ENCODE measurements at places on chromosomes 6 and 20.
A peak's percentile ranks its signal among the peaks of the same experiment; 100 is the strongest.

DNA sequence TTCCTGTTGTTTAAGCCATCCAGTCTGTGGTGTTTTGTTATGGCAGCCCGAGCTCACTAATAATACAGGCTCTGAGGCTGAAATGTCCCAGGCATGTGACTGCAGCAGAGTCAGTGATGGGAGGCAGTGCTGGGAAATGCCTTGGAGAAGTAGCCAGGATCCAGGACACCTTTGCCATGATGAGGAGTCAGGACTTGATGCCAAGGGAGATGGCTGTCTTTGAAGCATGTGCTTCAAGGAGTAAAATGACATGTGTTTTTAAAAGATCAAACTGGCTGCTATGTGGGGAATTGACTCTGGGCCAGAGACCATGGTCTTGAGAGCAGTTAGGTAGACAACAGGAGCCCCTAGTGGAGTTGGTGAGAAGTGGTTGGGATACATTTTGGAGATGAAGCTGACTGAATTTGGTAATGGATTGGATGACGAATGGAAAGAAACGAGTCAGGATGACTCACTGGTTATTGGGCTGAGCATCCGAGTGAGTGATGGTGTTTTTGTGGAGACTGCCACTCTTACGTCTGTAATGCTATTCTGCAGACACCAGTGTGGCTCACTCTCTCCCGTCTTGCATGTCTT lies 322.2 kb downstream of the PLCB1 start:
- peak; percentile 21 for DNase-seq

GRCh38 chr6:15363523-15364400 lies 117.9 kb downstream of the JARID2 start:
- no peak for DNase-seq

- peak; percentile 26 for DNase-seq
Observed at GRCh38 chr6:39086294-39086693, 28.7 kb downstream of the SAYSD1 start.

GRCh38 chr20:16299897-16300296 lies 273.4 kb downstream of the KIF16B start:
- DNase-seq = no peak

- no peak for DNase-seq
Observed at GRCh38 chr20:49508435-49509199, 26.1 kb upstream of the KCNB1 start.

- no peak for DNase-seq
Observed at GRCh38 chr6:42527204-42527603, 36.6 kb upstream of the UBR2 start.

DNA sequence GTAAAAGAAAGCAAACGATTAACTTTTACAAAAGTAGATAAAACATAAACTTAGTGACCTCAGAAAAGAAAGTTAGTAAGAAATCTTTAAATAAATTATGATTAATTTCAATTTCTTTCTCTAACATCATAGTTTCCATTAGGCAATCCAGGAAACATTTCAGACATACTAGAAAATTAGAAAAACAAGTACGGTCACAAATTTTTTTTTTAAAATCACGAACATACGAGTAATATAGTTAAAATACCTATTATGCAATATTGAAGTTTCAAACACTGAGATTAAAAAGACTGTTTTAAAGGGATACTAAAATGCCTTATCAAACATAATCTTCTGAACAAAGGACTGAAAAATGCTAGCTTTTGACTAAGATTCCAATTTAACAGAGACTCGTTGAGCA lies 26.2 kb downstream of the NOL7 start:
- DNase-seq = no peak

GRCh38 chr6:14656078-14656521 lies 538.5 kb downstream of the CD83 start:
- no peak for DNase-seq

DNA sequence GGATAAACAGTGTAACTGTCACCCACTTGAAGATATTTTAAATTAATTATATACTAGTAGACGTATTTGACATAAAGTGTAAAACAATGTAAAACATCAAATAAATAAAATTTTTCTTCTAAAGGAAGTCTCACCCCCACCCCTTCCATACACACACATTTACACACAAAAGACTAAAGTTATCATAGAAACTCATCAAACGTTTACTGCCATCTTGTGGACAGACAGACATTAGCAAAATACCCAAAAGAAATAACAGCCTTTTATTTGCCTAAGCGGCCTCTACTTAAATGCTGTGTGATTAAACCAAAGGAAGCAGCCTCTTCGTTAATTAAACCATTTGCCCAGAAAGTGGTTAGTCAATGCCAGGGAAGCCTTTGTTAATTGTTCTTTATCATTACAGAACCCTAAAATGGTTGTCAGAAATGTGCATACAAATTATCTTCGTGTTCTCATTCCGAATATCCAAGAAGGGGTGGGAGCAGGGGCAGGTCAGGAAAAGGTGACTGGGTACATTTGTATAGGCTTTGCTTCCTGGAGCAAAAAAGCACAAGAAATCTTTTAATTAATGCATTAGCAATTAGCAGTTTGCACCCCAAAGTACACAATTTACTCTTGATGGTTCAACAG lies 176.2 kb upstream of the SASH1 start:
- no peak for DNase-seq

DNA sequence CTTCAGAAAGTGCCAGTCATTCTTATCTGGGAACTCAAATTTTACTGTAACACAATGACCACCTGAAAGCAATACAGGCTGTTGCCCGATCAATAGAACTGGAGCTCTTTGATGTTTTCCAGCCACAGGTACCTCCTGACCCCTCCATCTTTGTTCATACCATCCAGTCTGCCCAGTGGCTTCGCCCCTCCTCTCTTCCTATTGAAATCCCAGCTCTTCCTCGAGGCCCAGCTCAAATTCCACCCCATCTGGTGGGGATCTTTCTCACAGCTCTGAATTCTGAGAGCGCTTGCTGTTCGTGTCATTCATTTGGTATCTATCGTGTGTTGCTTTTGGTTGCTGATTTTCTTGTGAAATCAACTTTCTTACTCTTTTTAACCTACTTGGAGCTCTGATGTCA lies 87.9 kb upstream of the CNKSR3 start:
- DNase-seq = no peak

DNA sequence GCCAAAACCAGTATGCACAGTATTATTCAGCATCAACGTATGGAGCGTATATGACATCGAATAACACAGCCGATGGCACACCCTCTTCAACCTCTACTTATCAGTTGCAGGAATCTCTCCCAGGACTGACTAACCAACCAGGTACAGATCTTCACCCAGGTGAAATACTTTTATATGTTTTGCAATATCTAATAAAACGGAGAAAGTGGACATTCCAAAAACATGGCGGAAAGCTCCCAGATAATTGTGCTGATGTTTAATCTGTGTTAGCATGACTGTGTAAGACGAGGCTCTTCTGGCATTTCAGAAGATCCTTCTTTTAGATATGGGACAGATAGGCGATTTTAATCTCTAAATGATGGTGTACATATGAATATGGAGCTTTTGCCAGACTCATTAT lies 227.4 kb downstream of the EYA4 start:
- no peak for DNase-seq

DNA sequence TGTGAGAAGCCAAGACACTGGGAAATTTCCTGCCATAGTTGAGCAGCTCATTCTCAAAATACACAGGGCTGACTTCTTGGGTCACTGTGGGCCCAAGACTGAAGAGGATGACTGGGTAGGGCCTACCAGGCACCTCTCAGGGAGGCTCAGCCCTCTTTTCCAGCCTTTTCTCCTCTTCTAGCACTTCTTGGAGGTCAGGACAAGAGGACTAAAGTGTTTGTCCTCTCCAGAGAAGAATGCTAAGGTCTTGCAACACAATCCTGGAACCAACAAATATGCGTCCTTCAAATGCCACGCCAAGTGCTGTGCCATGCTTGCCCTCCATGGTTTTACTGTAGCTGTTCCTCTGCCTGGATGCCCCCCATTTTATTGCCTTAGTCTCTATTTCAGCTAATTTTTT lies 3.3 kb upstream of the LRRN4 start:
- DNase-seq = no peak

DNA sequence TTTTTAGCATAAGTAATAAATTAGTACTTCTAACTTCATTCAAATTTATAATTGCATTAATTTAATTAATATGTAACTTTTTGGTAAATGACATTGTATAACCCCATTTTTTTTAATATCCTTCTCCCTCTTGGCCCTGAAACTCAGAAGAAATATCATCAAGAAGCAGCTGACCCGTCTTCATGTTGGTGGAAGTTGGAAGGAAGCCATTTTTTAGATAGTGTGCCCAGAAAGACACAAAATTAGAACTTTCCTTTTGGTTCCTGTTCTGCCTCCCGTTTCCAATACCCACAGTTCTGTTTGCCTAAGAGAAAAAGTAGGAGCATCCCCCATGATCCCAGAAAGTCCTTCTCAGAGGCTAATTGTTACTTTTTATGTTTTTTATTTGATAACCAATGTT lies 65.5 kb downstream of the PLCB4 start:
- no peak for DNase-seq

DNA sequence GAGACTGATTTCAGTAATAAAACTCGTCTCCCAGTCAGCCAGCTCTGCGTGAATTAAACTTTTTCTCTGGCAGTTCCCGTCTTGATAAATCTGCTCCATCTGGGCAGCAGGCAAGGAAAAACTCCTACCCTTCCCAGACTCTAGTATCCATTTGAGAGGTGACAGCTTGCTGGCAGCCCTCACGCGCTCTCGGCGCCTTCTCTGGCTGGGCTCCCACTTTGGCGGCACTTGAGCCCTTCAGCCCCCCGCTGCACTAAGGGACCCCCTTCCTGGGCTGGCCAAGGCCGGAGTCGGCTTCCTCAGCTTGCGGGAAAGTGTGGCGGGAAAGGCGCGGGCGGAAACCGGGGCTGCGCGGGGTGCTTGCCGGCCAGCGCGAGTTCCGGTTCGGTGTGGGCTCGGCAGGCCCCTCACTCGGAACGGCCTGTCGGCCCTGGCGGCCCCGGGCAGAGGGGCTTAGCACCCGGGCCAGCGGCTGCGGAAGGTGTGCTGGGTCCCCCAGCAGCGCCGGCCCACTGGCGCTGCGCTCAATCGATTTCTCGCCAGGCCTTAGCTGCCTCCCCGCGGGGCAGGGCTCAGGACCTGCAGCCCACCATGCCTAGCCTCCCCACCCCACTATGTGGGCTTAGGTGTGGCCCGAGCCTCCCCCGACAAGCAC lies 21.8 kb upstream of the GMPR start:
- DNase-seq = no peak

DNA sequence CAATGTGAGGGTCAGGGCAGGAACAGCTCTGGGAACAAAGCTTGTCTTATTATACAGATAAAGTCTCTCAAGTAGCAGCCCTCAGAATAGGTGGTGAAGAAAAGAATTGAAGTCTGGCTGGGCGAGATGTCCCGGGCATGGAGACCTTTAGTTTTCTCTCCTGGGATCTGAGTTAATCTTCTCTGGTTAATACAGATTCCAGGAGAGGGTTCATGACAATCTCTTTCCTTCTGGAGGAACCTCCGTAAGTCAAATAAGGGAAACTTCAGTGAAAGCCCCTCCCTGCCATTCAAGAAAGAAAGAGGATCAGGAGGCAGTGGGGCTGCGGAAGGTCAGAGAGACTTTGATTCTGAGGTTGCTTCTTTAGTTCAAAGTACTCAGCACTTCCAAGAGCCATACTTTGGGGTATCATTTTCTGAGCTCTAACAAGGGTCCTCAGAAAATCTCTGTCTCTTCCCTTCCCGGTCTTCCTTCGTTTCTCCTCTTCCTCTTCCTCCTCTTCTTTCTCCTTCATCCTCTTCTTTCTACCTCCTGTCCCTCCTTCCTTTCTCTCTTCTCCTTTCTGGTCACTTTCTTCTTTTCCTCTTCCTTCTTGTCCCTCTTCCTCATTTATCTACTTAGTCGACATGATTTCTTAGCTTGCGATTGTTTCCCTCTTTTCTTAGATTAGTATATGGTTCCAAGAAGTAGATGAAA lies 4.6 kb upstream of the ZNF184 start:
- no peak for DNase-seq

GRCh38 chr6:89610149-89610642 lies 28.4 kb downstream of the LYRM2 start:
- DNase-seq = peak; percentile 84

- peak; percentile 92 for DNase-seq
Observed at GRCh38 chr6:37171970-37172812, 2.2 kb downstream of the PIM1 start.

GRCh38 chr6:101926149-101926925 lies 532.8 kb downstream of the GRIK2 start:
- no peak for DNase-seq

- no peak for DNase-seq
Observed at GRCh38 chr6:130161683-130162404, 60.9 kb downstream of the SAMD3 start.

DNA sequence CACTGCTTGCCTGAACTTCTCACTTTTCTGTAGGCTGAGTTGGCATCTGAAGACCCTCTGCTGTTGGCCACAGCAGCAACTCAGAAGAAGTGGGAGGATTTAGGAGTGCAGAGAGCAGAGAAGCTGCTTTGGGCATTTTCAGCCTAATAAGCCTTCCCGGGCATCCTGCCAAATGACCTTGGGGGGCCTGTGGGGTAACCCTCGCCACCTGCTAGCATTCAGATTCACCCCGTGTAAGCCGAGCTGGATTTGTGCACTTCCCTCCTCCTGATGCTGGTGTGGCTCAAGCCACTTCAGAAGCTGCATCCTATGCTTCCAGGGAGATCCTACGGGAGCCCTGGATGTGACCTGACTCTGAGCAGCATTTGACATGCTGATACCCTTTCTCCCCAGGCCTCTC lies 114.8 kb downstream of the LRFN2 start:
- DNase-seq = no peak

DNA sequence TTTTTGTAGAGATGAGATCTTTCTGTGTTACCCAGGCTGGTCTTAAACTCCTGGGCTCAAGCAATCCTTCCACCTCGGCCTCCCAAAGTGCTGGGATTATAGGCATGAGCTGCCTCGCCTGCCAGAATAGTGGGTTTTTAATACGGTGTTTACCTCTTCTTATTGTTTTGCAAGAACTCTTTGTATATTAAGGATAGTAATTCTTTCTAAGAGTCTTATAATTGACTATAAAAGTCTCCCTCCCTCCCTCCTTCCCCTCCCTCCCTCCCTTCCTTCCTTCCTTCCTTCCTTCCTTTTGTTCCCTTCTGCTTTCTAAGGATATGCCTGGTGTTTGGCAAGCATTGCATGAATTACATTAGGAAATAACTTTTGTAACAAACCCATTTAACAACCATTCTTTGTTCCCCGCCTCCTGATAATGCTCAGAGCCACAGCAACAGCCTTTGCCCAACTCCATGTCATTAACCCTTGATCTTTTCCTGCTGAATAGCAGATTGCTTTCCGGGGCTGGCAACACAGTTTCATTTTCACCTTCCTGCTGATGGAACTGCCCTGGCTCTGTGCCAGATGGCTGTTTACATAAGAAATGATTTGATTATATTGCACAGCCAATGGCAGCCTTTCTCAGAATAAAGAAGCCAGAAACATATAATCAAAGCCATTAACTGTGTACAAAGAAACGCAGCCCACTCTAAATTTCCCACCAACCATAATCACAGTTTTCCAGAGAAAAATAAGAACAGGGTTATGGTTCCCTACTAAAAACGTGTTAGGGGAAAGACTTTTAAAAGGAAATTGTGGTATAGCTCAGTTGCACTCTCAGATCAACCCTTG lies 143.7 kb upstream of the PTPN1 start:
- DNase-seq = no peak
